ENCODE measurements at places on chromosomes 2 and 18. TPM values are rescaled to one million over a fixed set of nuclear protein-coding genes. Genes with fewer than 3 reads are reported as not detected.
A peak's percentile ranks its signal among the peaks of the same experiment; 100 is the strongest.

GRCh38 chr18:27750014-27750413 lies 426.9 kb downstream of the CDH2 start:
- no peaks in the 10 kb centered on the region for H3K36me3 ChIP-seq
- no peaks in the 10 kb centered on the region for H3K4me1 ChIP-seq
- no peaks in the 10 kb centered on the region for H3K27me3 ChIP-seq
- H3K4me3 ChIP-seq = no peak overlapping the region
- peak; percentile 16 for DNase-seq

GRCh38 chr2:185338104-185338503 lies 400.5 kb upstream of the FSIP2 start:
- no peaks in the 10 kb centered on the region for H3K4me1 ChIP-seq
- H3K27ac ChIP-seq = no peak overlapping the region
- H3K36me3 ChIP-seq = no peaks in the 10 kb centered on the region
- H3K4me3 ChIP-seq = no peak overlapping the region
- DNase-seq = no peak

DNA sequence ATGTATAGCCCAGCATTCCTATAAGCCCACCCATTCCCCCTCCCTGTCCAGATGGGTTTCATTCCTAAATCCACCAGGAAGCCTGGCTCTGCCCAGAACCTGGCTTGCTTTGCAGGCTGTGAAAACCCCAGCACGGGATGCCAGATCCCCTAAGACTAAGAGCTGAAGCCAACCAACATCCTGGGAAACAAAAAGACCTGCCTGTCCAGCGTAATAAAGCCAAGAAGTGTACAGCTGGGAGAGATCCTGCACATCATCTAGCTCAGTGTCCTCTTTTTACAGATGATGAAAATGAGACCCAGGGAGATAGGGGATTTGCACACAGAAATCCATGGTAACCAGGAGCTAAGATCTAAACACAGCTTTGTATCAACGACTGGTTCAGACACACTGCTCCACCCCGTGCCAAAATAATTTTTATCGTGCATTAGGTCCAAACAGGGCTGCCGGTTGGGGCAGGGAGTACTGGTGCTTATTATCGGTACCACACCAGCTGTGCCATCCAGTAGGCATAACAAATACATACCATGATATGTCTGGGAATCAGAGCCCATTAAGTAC lies 2.9 kb downstream of the RND3 start:
- H3K27ac ChIP-seq = no peak overlapping the region
- peaks cover 21% of the 10 kb centered on the region for H3K4me1 ChIP-seq
- no peaks in the 10 kb centered on the region for H3K36me3 ChIP-seq
- H3K27me3 ChIP-seq = peaks cover 31% of the 10 kb centered on the region
- no peak for DNase-seq
- no peak overlapping the region for H3K4me3 ChIP-seq

NYAP2 gene
- not detected for polyA plus RNA-seq

GRCh38 chr18:33729556-33729955 lies 151.5 kb downstream of the ASXL3 start:
- no peaks in the 10 kb centered on the region for H3K27me3 ChIP-seq
- DNase-seq = no peak
- H3K4me3 ChIP-seq = no peak overlapping the region
- H3K4me1 ChIP-seq = no peaks in the 10 kb centered on the region
- no peak overlapping the region for H3K27ac ChIP-seq
- H3K36me3 ChIP-seq = no peaks in the 10 kb centered on the region

DNA sequence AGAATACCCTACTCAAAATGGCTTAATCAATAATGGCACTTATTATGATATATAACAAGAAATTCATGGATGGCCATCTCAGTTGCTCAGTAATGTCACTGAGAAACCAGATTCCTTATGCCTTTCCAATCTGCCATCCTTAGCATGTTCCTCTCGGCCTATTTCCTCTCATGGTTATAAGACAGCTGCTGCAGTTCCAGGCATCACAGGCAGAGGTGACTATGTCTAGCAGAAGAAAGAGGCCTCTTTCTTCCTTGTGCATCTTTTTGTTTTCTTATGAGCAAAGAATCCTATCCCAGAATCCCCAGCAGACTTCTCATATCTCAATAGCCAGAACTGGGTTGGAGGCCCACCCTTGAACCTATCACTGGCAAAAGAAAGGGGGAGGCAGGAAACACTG lies 310.6 kb upstream of the SPRED2 start:
- H3K27me3 ChIP-seq = no peaks in the 10 kb centered on the region
- no peaks in the 10 kb centered on the region for H3K36me3 ChIP-seq
- H3K4me3 ChIP-seq = no peak overlapping the region
- no peak for DNase-seq
- H3K4me1 ChIP-seq = no peaks in the 10 kb centered on the region
- no peak overlapping the region for H3K27ac ChIP-seq

DNA sequence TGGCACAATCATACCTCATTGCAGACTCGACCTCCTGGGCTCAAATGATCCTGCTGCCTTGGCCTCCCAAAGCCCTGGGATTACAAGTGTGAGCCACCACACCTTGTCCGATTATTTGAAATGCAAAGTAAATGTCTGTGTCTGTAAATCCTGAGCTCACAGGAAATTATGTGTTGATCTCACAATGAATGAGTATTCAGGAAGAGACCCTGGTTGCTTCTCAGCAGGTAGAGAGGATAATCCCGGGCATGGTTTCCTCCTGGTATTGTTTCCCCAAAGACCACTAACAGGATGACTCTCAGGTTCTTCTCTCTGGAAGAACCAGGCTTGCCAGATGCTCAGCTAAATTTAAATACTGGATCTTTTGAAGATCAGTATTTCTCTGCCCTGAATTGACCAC lies 147.6 kb downstream of the LDLRAD4 start:
- H3K4me3 ChIP-seq = no peak overlapping the region
- H3K27me3 ChIP-seq = no peaks in the 10 kb centered on the region
- DNase-seq = no peak
- no peaks in the 10 kb centered on the region for H3K36me3 ChIP-seq
- H3K4me1 ChIP-seq = peaks cover 23% of the 10 kb centered on the region

- H3K27ac ChIP-seq = no peak overlapping the region
- H3K27me3 ChIP-seq = no peaks in the 10 kb centered on the region
- no peaks in the 10 kb centered on the region for H3K36me3 ChIP-seq
- DNase-seq = no peak
These were observed 85.5 kb downstream of the MALT1 start for GRCh38 chr18:58756596-58757240.

GRCh38 chr2:322326-322725 lies 34.4 kb upstream of the ALKAL2 start:
- DNase-seq = no peak
- H3K27ac ChIP-seq = no peak overlapping the region
- H3K4me3 ChIP-seq = no peak overlapping the region
- H3K36me3 ChIP-seq = no peaks in the 10 kb centered on the region
- no peaks in the 10 kb centered on the region for H3K4me1 ChIP-seq
- no peaks in the 10 kb centered on the region for H3K27me3 ChIP-seq

- H3K4me3 ChIP-seq = peak overlapping the region; percentile 99
- no peaks in the 10 kb centered on the region for H3K36me3 ChIP-seq
- no peaks in the 10 kb centered on the region for H3K27me3 ChIP-seq
- peaks cover 34% of the 10 kb centered on the region for H3K4me1 ChIP-seq
These were observed 609 bp downstream of the TPGS2 start for GRCh38 chr18:36828157-36828629.

DNA sequence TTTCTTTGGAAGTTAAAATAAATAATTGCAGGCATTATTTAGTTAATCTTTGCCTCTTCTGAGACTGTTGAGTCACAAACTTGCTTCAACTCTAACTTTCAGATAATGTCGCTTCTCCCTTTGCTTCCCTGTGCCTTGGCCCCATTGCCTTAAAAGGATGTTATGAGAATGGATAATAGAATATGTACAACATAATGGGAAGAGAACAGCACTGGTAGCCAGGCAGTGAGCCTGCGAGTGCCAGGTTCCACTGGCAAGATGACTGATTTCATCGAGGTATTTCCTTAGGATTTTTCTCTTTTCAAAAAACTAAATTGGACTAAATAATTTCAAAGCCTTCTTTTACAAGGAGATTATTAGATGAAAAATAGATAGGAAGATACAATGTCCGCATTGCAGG lies 420.9 kb downstream of the TGIF1 start:
- H3K36me3 ChIP-seq = no peaks in the 10 kb centered on the region
- no peak overlapping the region for H3K4me3 ChIP-seq
- H3K27ac ChIP-seq = no peak overlapping the region
- DNase-seq = no peak
- no peaks in the 10 kb centered on the region for H3K27me3 ChIP-seq
- no peaks in the 10 kb centered on the region for H3K4me1 ChIP-seq

- peak; percentile 77 for DNase-seq
- H3K27ac ChIP-seq = peak overlapping the region; percentile 17
- no peaks in the 10 kb centered on the region for H3K36me3 ChIP-seq
- no peak overlapping the region for H3K4me3 ChIP-seq
- H3K27me3 ChIP-seq = no peaks in the 10 kb centered on the region
- peaks cover 83% of the 10 kb centered on the region for H3K4me1 ChIP-seq
These were observed 49.1 kb downstream of the NHEJ1 start for GRCh38 chr2:219111375-219112061.

DNA sequence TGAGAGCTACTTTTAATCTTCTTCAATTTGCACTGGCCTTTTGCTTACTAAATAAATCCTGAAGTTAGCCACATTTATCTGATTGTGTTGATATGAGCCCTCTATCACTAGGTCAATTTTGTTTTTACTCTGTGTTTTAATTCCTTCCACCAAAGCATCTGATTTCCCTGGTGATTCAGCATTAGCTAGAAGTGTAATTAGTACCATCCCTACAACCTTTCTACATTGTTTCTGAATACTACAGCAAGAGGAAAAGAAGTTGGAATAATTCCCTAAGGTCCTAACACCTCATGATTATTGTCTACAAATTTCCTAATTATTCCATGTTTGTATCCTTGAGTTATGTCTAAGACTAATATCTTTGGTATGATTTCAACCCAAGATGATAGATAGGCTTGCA lies 1093.6 kb downstream of the SUCLG1 start:
- DNase-seq = no peak
- H3K27me3 ChIP-seq = no peaks in the 10 kb centered on the region
- H3K4me3 ChIP-seq = no peak overlapping the region
- H3K4me1 ChIP-seq = no peaks in the 10 kb centered on the region
- H3K36me3 ChIP-seq = no peaks in the 10 kb centered on the region

GRCh38 chr2:206154197-206154596 lies 5.0 kb downstream of the NDUFS1 start:
- H3K27ac ChIP-seq = no peak overlapping the region
- H3K27me3 ChIP-seq = no peaks in the 10 kb centered on the region
- H3K4me3 ChIP-seq = no peak overlapping the region
- peak; percentile 58 for DNase-seq
- peaks cover 36% of the 10 kb centered on the region for H3K36me3 ChIP-seq

CAPN14 gene
- not detected for polyA plus RNA-seq

NMUR1 gene
- polyA plus RNA-seq = not detected

DNA sequence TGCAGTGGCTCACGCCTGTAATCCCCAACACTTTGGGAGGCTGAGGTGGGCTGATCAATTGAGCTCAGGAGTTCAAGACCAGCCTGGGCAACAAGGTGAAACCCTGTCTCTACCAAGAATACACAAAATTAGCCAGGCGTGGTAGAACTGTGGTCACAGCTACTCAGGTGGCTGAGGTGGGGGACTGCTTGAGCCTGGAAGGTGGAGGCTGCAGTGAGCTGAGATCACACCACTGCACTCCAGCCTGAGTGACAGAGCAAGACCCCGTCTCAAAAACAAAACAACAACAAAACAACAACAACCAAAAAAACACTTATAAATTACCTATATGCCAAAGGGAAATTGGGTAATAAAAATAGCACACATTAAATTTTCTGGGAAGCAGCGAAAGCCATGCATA lies 141.6 kb downstream of the HDAC4 start:
- no peak overlapping the region for H3K4me3 ChIP-seq
- no peak for DNase-seq
- no peaks in the 10 kb centered on the region for H3K27me3 ChIP-seq
- no peaks in the 10 kb centered on the region for H3K36me3 ChIP-seq

- no peak for DNase-seq
- no peaks in the 10 kb centered on the region for H3K27me3 ChIP-seq
- H3K4me1 ChIP-seq = peaks cover 87% of the 10 kb centered on the region
- no peak overlapping the region for H3K27ac ChIP-seq
- H3K4me3 ChIP-seq = peak overlapping the region; percentile 27
These were observed 123.5 kb downstream of the INHBB start for GRCh38 chr2:120469426-120469825.

UGT1A8 gene
- not detected for polyA plus RNA-seq

GRCh38 chr2:10307561-10308156 lies 5.0 kb downstream of the HPCAL1 start:
- no peak for DNase-seq
- no peak overlapping the region for H3K4me3 ChIP-seq
- no peak overlapping the region for H3K27ac ChIP-seq
- H3K36me3 ChIP-seq = peaks cover 14% of the 10 kb centered on the region
- no peaks in the 10 kb centered on the region for H3K27me3 ChIP-seq

ATP8B1 gene
- 2.8 TPM for polyA plus RNA-seq

DNA sequence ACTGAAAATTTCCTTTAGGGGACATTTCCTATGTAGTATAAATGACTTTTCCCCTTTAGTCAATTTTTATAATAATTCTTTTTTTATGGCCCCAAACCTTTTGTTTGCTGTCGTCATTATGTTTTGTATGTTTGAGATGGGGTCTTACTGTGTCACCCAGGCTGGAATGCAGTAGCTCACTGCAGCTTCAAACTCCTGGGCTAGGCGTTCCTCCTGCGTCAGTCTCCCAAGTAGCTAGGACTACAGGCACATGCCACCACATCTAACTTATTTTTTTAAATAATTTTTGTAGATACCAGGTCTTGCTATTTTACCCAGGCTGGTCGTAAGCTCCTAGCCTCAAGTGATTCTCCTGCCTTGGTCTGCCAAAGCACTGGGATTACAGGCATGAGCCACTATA lies 30.8 kb upstream of the GALM start:
- no peak overlapping the region for H3K27ac ChIP-seq
- no peaks in the 10 kb centered on the region for H3K36me3 ChIP-seq
- no peak for DNase-seq

DNA sequence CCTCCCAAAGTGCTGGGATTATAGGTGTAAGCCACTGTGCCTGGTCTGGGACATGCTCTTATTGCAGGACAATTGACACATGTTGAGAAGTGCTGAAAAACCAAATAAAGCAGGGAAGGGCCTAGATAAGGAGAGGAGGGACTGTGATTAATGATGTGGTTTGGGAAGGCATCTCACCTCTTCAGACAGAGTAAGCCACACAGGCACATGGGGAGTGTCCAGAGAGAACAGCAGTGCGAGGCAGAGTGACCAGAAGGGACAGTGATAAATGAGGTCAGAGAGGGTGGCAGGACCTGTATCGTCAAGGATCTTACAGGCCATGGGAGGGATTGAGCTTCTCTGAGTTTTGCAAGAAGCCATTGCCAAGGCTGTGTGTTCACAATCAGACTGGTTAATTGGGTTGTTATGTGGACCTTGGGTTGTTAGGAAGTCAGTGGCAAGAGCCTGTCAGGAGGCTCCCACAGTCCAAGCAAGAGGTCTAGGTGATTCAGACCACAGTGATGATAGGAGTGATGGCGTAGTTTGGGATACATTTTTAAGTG lies 58.5 kb downstream of the EIF5B start:
- no peak overlapping the region for H3K4me3 ChIP-seq
- no peak overlapping the region for H3K27ac ChIP-seq
- no peaks in the 10 kb centered on the region for H3K27me3 ChIP-seq

- H3K27ac ChIP-seq = no peak overlapping the region
- H3K27me3 ChIP-seq = no peaks in the 10 kb centered on the region
- DNase-seq = no peak
- H3K4me3 ChIP-seq = no peak overlapping the region
These were observed 468.3 kb downstream of the PARD3B start for GRCh38 chr2:205013586-205013985.

KRTCAP3 gene
- polyA plus RNA-seq = 4.5 TPM

All from HepG2 (cell line).